Naive thymus-derived CD8-positive, alpha-beta T cell (primary cell): ENCODE measurements at places on chromosomes 1 and 21. TPM values are rescaled to one million over a fixed set of nuclear protein-coding genes. Genes with fewer than 3 reads are reported as not detected.

DNA sequence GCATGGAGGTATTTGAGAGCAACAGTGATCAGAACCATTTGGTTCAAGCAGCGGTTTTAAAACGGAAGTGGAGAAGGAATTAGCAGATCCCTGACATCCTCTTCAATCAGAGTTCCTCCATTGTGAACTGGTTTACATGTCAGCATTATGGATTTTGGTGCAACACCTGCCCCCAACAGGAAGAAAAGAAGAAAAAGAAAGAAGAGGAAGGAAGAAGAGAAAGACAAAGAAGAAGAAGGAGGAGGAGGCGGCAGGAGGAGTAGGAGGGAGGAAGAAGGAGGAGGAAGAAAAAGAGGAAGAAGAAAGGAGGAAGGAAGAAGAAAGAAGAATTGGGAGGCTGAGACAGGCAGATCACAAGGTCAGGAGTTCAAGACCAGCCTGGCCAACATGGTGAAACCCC lies 17.4 kb downstream of the NDUFS5 start:
- no peak for DNase-seq
- no peaks in the 10 kb centered on the region for H3K27me3 ChIP-seq
- H3K36me3 ChIP-seq: no peaks in the 10 kb centered on the region
- peaks cover 3% of the 10 kb centered on the region for H3K4me1 ChIP-seq
- no peak overlapping the region for H3K27ac ChIP-seq
- no peak overlapping the region for H3K4me3 ChIP-seq

DNA sequence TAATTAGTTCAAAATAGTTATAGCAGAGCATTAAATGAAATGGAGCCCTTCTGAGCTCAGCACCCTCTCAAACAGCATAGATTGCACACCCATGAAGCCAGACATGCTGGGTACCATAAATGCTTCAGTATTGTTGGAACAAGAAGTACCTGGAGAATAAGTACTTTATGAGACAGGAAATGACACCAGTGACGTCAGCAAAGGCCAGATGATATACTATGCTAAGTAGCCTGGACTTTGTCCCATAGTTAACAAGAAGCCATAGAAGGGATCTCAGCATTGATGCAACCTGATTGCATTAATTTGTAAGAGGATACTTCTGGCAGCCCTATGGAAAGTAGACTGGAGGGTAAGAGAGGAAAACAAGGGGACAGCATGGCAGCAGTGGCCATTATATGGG lies 16.3 kb upstream of the GADD45A start:
- H3K36me3 ChIP-seq: no peaks in the 10 kb centered on the region
- no peak for DNase-seq
- peaks cover 7% of the 10 kb centered on the region for H3K4me1 ChIP-seq
- H3K4me3 ChIP-seq: no peak overlapping the region

- no peaks in the 10 kb centered on the region for H3K27me3 ChIP-seq
- no peaks in the 10 kb centered on the region for H3K36me3 ChIP-seq
- H3K27ac ChIP-seq: no peak overlapping the region
- H3K4me3 ChIP-seq: no peak overlapping the region
Observed at GRCh38 chr1:234755449-234755863, 145.5 kb upstream of the IRF2BP2 start.

Gene SELE
- not detected for total RNA-seq

Gene CFHR2
- not detected for total RNA-seq
